ENCODE measurements at places on chromosomes 16 and 17.

DNA sequence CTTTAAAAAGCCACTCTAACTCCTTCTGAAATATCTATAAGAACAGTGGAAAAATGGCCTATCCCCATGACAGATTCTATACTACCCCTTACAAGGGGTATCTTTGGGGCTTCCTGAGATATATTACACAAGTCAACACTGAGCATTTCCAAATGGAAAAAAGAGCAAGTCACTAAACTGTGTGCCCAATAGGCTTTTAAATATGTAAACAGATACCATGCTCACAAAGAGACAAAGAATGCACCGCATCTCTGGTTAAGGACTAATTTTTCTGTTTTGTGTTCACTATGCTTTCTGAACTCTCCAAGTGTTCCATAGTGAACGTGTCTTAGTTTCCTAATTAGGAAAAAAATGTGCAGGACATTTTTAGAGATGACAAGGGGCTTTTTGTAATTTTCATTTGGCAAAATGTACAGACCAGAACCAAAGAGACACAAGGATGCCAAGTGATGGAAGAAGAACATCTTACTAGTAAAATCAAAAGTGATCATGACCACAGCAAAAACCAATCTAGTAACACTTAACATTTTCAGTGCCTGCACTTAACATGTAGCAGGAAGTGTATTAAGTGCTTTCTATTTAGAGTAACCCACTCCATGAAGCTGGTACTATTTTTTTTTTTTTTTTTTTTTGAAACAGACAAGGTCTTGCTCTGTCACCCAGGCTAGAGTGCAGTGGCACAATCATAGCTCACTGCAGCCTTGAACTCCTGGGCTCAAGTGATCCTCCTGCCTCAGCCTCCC is 21.5 kb downstream of the MYH11 start:
- DNase-seq = no peak

DNA sequence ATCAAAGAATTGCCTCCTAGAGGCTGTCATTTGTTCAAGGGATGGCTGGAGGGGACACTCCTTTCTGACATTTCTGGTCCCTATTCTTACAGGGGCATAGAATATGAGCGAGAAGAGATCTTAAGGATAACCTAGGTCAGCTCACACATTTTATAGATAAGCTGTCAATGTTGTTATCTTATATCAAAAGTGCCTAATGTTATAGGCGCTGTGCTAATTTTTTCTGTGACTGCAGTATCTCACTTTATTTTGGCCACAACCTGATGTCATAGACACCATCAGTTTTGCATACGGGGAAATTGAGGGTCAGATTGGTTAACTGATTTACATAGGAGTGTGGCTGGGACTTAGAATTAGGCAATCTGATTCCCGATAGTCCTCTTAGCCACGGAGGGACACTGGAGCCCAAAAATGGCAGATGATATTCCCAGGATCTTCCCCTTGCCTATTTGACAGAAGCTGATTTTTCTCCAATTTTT is 1.2 kb downstream of the CPD start:
- no peak for DNase-seq

DNA sequence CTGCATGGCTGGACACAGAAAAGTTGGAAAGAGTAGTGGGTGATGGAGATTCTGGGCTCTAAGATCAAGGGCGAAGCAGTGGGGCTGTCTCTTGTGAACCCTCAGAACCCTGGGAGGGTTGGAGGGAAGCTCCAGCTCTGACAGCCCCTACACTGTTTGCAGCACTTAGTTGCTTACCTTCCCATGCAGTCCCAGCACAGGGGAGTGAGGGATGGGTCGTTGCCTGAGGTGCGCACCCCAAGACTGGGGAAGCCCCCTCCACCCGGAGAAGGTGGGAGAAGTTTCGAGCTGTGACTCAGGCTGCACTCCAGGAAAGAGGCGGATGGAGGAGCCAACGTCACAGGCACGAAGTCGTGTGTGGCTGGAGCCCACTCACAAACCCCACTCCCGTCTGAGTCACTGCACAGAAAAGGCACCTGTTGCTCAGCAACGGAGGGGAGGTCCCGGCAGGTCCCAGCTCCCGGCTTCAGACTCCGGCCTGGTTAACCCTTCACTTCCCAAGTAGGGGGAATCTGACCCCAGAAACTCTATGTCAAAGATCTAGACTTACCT is 60.1 kb downstream of the AIPL1 start:
- no peak for DNase-seq

DNA sequence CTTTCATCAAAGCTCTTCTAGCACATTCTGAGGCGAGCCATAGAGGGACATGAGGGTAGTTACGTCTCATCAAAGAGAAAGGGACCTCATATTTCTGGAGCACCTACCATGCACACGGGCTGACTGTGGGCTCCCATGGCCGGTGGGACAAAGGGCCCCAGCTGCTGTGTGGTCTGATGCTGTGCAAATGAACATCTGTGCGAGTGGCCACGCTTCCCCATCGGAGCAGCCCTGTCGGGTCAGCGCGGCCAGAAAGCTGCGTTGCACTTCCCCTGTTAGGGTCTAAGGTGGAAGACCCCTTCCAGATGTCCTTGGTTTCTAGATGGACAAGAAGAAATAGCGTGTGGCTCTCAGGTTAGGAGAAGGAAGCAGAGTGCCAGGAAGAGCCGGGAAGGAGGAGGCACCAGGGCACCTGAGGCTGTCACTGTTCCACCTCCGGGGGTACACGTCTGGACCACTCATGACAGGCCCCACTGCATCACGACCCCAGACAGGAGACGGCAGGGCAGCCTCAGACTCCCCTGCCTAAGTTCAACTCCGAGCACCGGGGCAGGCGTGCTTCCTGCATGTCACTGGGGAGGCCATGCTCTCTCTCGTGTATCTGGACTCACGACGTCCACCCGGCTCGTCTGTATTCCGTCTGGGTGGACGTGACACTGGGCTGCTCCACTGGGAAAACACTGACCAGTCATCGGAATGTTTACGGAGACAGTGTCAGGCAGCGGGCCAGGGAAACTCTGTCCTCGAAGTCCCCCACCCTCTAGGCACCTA is 8.5 kb upstream of the BAIAP2 start:
- no peak for DNase-seq

DNA sequence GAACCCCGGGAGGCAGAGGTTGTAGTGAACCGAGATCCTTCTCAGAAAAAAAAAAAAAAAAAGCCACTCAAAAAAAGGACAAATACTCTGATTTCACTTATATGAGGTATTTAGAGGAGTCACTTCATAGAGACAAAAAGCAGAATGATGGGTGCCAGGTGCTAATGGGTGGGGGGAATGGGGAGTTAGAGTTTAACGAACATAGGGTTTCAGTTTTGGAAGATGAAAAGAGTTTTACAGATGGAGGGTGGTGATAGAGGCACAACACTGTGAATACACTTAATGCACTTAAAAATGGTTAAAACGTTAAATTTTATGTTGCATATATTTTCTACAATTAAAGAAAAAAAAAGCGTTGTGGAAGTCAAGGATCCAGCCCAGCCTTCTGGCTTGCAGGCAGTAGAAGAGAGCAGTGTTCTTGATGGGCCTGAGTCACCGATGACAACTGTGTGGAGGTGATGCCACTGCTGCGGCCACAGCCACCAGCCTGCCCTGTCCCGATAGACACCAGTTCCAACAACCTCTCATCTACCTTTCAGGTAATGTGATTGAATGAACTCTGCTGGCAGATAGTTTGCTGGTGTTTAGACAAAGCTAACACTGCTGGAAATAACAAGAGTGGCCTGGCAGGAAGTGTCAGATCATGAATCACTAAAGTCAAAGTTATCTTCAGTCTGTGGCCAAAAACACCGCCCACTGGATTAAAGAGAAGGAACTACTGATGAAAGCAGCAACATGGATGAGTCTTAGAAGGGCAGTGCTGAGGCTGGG is 49.9 kb upstream of the COX10 start:
- DNase-seq = no peak

DNA sequence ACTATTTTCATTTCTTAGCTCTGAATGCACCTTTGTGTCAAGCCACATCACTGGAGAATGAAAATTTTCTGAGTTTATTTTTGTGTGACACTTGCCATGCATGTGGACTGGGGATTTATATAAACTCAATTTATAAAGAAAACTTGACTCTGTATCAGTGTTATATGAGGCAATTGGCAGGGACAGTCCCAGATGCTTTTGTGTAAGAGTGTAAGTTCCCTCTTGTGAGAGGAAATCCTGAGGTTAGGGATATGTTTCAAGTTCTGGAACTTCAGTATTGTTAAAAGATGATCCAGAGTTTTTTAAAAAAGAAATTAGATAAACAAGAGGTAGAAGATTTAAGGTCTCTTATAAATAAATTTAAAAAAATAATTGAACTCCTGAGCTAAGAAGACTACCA is 10.9 kb upstream of the CCL8 start:
- no peak for DNase-seq

DNA sequence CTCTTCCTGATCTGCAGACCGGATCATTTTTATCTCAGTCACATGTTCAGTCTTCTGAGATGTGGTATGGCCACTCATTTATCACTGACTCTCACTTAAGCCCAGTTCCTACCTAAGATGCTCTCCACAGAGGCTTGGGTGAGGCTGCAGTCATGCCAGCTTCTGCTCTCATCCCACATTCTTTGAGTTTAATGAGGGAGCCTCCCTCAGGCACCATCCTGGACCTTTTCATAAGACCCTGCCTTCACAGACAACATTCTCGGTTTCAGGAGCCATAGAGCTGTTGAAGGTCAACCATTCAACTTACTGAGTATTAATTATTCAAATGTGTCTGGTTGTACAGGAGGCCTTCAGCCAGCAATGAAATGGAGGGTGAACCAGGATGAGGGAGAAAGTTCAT is 23.6 kb upstream of the HNF1B start:
- DNase-seq = no peak

DNA sequence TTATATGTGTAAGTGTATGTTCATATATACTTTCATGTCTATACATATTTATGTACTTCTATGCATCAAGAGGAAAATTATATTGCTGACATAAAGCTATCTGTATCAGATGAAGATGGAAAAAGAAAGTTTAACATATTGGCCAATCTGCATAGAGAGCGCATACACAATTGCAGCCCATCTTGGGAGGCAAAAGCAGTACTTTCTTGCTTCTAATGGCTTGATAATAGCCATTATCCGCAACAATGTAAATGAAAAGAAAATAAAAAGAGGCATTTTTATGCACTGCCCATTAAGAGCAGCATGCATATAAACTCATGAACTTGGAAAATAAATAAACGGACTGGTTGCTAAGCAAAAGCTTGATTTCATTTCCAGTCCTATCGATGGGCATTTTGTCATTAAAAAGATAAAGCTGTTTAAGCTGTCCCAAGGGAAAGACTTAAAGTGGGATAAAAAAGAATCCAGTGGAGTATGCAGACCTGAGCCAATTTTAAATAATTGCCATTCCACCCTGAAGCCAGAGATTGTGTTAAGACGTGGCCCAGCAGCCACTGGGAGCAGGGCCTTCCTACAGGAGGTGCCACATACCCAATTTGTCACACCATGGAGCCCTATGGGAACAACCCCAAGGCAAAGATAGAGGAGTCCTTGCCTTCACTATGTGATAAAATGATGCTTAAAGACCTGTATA is 183.6 kb upstream of the CDH11 start:
- no peak for DNase-seq

GRCh38 chr17:33373273-33373672 is 80.2 kb upstream of the ASIC2 start:
- no peak for DNase-seq

- no peak for DNase-seq
These were observed 49.6 kb upstream of the ENPP7 start for GRCh38 chr17:79681101-79681621.

GRCh38 chr16:2147981-2148671 is at the start of gene RAB26:
Gene RAB26 (plus strand): TSS chr16:2148625. CDS start chr16:2148784, 159 bp downstream.
- DNase-seq = no peak

DNA sequence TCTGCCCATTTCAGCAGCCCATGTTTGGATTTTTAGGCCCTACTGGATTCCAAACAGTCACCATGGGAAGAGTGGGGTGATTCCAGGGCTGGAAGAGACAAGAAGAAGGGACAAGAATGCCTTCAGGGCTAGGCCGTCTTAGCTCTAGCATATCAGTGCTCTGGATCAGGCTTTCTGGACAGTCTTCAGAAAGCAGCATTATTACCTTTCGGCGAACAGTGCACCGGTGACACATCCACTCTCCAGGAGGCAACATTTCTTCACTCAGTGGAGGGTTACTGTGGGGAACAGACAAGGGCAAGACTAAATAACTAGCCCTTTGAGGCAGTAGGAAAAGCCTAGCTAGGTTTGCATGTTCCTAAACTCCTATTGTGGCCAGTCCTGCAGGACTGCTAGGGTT is 23.9 kb upstream of the DHRS13 start:
- no peak for DNase-seq

DNA sequence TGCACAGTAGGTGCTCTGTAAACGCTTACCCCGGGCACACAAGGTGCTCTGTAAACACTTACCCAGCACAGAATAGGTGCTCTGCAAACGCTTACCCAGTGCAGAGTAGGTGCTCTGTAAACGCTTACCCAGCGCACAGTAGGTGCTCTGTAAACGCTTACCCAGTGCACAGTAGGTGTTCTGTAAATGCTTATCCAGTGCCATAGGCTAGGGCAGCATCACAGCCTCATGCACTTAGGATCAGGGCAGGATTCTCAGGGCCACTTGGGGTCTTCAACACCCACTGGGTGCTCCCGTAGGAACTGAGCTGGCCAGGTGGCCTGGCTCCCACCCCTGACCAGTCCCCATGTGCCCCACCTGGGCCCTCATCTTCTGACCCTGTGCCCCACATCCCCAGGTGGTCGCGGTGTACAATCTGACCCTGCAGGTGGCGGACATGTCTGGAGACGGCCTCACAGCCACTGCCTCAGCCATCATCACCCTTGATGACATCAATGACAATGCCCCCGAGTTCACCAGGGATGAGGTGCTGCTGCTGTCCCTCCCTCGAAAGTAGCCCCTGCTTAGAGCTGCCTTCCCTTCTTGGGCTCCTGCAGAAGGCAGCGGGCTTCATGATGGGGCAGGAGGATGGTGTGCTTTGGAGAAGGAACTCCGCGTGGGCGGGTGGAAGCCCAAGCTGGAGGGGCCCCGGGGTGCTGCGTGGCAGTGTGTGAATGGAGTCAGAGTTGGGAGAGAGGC is 13.1 kb downstream of the SLC22A31 start:
- DNase-seq = no peak

DNA sequence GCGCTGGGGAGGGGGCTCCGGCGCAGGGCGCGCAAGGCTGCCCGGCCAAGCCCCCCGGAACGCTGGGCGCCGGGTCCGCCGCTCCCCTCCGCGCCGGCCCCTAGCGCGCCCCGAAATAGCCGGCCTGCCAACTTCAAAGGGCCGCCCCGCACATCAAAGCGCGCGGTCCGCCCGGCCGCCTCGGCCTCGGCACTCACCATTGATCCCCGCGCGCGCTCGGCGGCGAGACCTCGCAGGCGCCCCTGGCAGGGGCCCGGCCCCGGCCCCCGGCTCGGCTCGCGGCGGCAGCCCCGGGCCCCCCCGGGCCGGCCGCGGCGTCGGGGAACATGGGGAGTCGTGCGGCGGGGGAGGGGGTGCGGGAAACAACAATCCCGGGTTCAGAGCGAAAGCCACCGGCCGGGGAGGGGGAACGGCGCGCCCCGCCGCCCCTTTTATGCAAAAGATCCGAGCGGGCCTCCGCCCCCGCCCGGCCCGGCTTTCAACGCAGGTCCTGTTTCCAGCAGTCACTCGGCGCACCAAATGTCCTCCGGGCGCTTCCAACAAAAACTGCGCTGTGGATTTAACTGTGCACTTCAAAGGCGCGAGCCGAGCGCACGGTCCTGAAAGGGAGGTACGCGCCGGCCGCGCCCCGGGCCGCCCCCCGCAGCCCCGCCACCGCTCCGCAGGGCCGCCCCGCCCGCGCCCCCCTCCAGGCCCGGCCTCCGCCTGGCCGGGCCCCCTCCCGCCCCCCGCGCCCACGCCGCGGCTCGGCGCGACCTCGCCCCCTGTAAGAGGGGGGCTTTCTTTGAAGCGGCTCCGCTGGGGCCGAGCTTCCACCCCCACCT is 608 bp downstream of the AXIN2 start:
- DNase-seq = peak; percentile 85
